ENCODE measurements at places on chromosomes 11 and 22.

DNA sequence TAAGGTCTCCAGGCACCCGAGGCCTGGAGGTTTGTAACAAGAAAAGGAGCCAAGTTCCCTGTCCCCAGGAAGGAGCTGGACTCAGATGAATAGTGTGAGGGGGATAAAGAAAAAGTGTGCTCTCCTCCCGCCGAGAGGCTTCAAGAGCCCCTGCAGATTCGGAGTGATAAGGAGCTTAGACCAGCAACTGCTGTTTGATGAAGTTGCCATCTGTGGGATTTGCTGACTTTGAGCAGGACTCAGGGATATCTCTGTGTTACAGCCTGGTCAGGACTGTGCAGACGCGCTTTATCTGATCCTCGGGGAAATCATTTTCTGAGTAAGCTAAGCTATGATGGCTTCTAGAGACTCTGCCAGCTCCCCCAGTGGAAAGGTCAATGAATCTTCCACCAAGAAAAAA, 1017.0 kb downstream of the TBC1D22A start:
- no peak for DNase-seq

DNA sequence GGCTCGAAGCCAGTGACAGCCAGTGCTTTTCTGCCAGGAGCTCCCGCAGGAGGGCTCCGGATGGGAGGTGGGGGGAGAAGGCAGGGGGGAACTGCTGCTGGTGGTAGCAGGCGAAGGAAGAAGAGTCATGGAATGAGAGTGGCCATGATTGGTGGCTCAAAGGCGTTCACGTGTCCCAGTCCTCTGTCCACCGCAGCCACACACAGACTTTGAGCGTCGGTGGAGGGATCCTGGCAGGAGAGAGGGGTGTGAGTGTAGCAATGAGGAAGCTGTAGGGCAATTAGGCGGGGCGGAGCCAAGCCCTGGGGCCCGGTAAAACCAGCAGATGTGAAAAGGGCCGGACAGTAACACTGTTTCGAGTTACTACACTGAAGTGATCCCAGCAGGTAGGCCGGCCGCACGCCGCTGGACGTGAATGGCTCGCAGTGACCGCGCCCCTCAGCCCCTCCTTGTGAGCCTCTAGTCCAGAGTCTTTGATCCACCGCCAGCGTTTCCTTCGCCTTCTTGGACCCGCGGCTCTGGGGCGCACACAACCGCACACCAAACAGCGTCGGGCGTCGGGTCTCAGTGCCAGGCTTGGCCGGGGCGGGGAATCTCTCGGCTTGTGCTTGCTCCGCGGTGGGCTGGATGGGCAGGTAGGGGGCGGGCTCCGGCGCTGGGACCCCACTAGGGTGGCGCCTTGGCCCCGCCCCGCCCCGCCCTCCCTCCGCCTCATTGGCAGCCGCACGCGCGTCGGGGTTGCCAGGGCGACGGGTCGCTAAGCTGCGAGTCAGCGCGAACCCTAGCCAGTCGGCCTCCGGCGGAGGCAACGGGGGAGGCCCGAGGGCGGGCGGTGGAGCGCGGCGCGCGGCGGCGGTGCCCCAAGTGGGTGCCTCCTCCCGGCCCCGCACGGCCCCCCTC, at the start of gene LRRC10B:
Gene LRRC10B (plus strand): TSS at position 788 of the 900 bp plus-strand sequence. CDS start 250 bp downstream, outside the sequence.
- no peak for DNase-seq

DNA sequence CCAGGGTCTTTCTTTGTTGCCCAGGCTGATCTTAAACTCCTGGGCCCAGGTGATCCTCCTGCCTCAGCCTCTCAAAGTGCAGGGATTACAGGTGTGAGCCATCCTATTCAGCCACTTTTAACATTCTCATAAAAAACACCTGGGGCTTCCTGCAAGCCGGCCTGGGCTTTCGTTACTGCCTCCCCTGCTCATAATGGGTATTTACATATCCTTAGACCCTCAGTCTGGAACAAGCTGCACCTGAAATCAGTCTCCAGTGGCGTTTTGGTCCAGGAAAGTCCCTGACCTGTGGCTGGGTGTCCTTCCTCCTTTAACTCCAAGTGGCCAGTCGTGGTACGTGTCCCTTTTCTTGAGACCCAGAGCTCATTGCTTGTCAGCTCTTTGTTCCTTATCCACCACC, 320.7 kb downstream of the TMEM135 start:
- DNase-seq: no peak

GRCh38 chr11:75149766-75150465, 991 bp upstream of the SLCO2B1 start:
- no peak for DNase-seq

DNA sequence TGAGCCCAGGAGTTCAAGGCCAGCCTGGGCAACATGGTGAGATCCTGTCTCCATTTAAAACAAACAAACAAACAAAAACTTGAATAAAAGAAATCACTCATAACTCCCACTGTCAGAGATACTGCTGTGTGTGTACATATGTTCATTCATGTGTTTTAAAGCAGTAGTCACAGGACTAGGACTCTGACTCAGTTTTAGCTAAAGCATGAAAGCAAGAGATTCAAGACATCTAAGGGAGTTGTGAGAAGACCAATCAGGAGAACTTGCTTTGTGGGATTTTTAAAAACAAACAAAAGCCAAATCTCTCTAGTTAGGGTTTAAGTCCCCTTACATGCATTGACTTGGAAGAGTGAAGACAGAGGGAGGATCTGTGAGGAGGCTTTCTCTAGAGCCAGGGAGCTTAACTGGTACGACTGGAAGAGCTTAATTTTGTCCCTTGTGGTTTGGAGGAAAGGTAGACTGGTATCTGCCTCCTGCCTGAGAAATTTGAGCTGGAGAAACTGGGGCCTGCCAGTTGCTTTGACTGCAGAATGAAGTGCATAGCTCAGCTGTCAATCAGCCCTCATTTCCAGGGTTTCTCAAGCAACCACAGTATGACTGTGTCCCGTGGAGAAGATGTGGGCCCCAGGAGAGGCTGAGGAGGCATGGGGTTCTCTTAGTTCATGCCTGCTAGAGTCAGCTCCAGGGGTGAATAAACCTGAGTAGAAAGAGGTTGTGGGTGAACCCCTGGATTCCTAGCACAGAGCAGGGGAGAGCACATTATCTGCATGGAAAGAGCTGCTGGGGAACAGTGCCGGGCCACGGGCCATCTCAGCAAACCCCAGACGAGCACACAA, 30.6 kb downstream of the EXPH5 start:
- no peak for DNase-seq

DNA sequence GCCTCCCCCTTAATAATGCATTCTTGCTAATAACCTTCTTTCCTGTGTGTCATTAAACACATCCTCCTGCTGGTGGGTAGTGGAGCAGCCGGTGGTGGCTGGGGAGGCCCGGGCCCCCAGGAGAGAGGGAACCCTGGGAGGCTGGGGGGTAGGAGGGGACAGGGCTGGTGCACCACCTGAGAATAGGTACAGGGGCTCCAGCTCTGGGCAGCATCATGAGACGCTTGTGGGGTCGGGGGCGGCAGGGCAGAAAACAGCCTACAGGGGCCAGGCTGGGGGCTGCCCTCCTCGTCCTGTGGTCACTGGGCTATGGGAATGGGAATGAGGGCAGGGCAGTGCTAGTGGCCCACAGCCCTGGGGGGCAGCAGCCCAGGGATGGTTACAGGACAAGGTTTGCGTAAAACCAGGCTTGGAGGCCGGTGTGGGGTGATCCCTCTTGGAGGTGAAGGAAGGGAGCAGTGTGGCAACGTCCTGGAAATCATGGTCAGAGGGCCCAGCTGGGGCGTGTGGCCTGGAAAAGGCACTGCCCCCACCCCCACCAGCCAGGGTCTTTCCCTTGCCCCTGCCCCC, 18.5 kb upstream of the CCDC188 start:
- no peak for DNase-seq

DNA sequence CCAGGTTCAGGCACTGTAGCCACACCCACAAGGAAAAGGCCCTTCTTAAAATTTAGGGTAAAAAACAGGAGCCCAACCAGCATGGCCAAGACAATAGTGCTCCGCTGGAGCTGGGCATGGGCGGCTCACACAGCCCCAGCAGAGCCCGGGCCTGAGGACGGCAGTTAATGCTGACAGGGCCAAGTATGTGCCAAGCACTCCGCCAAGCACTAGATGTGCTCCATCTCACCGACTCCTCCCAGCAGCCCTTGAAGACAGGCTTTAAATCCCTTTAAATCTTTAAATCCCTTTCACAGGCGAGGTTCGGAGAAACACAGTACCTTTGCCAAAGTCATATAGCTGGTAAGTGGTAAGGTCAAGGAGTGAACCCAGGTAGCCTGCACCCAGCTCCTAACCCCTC, 4.8 kb downstream of the ARFGAP2 start:
- no peak for DNase-seq

DNA sequence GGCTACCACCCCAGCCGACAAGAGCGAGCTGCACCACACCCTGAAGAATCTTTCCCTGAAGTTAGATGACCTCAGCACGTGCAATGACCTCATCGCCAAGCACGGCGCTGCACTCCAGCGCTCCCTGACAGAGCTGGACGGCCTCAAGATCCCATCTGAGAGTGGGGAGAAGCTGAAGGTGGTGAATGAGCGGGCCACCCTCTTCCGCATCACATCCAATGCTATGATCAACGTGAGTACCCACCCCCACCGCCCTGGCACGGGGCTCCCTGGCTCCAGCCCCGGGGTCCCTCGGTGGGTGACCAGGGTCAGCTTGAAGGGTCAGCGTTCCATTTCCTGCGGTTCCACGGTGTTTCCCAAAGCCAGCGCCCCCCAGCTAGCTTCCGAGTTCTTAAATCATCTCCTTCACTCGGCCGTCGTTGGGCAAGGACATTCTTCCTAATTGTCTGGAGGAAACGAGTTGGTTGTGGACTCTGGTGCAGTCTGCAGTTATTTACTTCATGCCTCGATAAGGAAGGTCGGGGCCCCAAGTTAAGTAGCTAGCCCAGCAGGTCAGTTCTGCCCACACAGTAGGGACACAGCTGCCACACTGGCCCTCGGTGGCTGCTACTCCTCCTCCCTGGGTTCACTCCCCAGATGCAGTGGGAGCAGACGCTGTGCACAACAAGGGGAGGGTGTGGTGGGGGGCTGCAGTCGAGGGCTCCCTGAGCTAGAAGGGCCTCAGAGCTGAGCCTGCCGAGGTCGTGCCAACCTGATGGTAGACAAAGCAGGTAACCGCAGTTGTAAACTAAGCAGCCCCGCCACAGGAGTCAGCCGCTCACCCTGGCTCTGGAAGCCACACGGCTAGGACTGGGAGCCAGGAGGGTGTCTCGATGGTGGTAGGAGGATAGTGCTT, 97.9 kb downstream of the MORC2 start:
- DNase-seq: no peak

DNA sequence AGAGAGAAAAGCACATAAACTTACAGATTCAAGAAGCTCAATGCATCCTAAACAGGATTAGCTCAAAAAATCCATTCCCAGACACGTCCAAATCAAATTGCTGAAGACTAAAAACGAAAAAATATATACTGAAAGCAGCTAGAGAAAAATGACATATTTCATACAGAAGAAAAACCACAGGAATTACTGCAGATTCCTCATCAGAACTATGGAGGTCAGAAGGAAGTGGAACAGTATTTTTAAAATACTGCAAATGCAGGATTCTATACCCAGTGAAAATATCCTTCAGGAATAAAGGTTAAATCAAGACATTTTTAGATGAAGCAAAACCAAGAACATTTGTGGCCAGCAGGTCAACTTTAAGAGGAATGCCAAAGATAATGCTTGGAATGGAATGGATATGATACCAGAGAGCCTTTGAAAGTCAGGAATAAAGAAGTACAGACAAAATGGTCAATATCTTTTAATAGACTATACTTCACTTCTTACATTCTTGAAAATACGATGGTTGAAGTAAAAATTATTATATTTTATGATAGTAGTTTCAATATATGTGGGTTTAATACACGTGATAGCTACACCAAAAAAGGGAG, 352.9 kb downstream of the CTTN start:
- DNase-seq: peak; percentile 0

DNA sequence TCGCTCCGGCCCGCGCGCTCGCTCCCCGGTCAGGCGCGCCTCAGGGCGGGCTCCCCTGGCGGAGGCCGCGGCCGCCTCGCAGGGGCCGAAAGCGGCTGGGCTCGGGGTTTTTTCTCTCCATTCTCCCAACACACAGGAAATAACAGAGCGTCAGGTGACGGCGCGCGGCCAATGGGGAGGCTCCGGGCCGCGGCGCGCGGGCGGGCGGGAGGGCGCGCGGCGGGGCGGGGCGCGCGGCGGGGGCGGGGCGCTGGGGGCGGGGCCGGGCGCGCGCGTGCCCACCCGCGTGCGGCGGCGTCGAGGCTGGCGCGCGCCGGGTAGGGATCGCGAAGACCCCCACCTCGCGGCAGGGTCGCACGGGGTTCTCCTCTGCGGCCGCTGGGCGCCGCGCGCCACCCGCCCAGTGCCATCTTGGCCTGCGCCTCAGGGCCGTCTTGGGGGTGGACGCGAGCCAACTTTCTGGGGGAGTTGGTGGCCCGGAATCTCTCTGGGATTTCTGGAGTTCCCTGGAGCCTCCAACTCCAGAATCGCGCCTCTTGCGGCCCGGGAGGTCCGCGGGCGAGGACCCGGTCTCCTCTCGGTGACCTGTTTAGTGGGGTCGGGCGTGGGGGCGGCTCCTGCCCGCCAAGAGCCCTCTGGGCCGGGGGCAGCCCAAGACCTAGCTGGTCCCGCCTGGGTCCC, at the start of gene TCF20:
Gene TCF20 (minus strand): TSS at position 144 of the 681 bp plus-strand sequence. CDS start 55,348 bp downstream, outside the sequence.
- DNase-seq: peak; percentile 59

DNA sequence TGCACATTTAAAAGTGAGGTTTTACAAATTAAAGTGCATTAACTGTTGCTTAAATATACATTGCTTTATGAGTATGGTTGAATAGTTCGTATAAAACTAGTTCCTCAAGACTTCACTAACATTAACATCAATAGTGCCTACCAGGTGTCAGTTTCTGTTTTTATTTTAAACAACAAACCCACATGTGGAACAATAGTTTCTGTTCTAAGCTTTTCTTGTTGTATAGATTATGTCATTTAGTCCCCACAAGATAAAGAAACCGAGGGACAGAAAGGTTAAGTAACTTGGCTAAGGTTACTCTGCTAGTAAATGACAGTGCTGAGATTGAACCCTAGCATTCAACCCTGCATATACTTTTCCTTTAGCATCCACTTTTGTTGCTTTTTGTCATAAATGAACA, 41.4 kb upstream of the ST14 start:
- DNase-seq: no peak

DNA sequence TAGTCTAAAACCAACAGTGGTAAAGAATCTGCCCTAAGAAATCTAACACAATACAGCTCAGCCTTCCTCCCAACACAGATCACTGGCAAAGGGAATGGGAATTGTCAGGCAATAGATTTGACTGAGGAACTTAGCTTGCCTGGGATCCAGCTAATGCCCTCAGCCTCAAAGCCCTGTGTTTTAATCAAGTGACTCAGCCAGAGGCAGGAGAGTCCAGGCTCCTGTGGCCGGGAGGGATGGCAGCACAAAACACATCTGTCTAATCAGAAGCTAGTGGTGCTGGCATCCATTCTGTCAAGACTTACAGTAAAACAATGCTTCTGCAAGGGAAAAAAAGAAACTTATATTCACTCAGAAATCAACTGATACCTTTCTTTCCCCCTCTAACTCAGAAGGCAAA, 5.6 kb downstream of the SYTL2 start:
- peak; percentile 39 for DNase-seq
